CD14-positive monocyte (primary cell): ENCODE measurements at places on chromosomes 4 and X.
A peak's percentile ranks its signal among the peaks of the same experiment; 100 is the strongest.

- no peak for DNase-seq
These were observed 11.7 kb upstream of the CLDN34 start for GRCh38 chrX:9955506-9955905.

DNA sequence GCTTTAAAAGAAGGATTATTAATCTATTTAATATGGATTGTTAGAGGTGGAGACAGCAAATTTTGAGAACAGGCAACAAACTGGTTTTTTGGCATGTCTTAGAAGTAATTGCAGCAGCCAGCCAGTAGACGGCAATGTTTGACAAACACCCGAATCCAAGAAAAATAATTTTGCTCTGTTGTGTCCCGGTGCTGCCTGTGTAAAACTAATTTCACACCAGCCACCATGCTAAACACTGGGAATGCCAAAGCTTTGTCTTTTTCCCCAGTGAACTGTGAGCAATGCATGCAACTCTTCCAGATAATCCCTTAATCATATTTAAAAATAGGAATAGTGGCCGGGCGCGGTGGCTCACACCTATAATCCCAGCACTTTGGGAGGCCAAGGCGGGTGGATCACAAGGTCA, 25.9 kb downstream of the SMIM31 start:
- no peak for DNase-seq

DNA sequence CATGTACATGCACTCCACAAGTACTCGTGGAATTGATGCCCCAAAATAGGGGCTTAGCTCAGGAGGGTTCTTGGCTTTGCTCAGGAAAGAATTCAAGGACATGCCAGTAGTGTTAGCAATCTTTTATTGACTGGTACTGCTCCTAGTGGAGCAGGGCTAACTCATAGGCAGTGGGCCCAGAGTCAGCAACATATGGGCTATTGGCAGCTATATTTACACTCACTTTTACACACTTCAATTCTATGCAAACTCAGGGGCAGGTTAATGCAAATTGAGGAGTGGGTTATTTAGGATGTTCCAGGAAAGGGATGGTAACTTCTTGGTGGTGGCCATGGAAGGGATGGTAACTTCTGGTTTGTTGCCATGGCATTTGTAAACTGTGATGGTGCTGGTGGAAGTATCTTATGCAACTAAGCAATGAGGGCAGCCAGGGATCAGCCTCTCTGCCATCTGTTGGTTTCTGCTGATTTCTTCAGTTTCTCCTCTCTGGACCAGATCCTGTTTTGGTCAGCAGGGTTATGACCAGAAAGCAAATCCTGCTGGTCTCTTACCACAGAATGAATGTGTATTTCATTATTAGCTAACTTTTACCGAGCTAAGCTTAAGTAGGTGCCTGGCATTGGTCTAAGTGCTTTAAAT, 69.2 kb upstream of the FAT1 start:
- DNase-seq = no peak

DNA sequence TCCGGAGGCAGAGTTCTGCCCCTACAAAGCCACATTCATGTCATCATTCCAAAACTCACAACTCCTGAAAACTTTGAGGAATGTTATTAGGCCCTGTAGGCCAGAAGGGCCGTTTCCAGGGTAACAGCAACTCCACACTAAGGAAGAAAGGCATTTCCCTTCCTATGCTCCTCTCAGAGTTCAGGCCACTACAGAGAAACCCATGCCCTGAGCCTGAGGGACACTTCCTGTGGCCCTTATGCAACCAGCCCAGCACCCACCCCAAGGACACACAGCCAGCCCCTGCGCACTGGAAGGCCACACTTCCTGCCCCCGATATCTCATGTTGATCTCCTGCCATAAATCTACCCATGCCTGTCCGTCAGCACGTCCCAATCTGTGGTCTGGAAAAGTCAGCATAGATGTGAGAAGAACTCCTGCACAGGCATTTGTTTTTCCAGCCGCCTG, 289.3 kb downstream of the BCOR start:
- DNase-seq = peak; percentile 0
